NCI-H1436 treated with DMSO at 0.1 percent for 48 hours (cell line): ENCODE measurements at places on chromosomes 4 and X.

DNA sequence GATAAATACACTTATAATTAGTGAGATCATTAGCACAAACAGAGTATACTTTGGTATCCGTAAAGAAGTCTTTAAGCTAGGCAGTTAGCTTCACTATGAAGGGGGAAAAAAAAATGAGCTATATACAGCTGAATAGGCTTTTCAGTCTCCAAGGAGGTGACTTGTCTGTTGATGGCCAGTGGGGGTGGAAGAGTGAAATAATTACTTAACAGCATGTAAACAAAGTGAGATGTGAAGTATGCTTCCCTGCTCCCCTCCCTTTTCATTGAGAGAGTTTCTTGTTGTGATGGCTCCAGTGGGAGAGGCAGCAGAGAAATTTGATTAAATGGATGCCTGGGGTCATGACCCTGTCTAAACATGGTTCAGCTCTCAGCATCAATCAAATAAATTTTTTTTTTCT is 180.9 kb downstream of the DACH2 start:
- DNase-seq, result no peak

DNA sequence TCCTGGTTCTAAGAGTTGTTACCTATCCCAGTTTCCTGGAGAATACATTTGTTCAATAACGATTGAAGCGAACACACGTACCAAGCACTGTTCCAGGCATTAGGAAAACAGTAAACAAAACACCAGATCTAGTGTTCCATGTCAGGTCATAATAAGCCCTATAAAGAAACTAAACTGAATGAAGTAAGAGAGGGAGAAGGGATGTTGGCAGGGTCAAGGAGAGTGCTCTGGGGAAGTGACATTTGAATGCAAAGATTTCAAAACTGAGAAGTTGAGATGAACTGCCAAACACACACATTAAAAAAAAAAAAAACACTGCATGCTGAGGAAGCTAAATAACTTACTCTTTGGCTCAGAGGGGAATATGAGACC is 14.4 kb upstream of the ENAM start:
- DNase-seq, result no peak

DNA sequence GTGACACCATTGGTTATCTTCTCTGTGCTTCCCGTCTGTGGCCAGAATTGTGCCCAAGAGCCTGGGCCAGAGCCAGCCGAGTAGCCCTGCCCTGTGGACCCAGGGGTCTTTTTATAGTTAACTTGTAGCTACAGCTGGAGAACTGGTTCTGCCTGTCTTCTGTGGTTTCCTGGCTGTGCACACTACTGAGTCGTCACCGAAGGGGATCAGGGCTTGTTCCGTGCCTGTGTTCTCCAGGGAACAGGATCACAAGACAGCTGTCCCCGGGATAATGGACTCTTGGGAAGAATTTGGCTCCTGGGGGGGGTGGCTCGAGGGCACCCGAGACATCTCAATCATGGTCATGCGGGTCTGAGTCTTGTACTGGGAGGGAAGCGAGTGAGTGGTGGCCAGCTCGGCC is 22.1 kb upstream of the OPN1LW start:
- no peak for DNase-seq

GRCh38 chr4:72677886-72678285 is 108.9 kb upstream of the ADAMTS3 start:
- no peak for DNase-seq

GRCh38 chr4:1402021-1402515 is 4.2 kb downstream of the NKX1-1 start:
- no peak for DNase-seq

DNA sequence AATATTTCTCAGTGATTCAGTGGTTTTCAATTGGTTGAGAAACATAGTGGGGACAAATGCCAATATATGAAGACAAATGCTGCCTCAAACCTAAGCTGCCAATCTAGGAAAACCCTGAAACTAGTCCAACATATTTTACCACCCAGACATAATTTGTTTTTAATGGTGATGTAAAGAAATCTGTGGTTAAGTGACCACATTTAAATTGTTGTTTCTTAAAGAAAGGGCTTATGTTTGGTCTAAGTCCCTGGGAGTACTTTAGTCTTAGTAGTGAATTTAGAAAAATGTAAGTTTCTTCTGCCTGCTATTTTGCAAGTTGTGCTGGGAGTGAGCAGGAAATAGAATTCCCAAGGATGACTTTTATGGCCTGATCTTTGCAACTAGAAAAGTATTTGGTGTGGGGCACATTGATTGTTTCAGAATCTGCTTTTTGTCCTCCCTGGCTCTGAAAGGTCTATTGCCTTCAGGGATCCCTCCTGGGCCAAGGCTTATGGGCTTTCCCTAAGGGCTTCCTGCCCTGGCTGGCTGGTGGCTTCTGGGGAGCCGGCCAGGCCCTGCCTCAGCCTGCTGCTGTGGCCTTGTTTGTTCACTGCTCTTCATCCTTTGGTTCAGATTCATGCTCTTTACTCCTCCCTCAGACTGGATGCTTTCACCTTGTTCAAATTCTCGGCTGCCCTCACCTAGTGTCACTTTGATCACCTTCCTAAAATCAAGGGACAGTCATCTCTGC is 169.8 kb upstream of the JADE1 start:
- DNase-seq, result no peak

DNA sequence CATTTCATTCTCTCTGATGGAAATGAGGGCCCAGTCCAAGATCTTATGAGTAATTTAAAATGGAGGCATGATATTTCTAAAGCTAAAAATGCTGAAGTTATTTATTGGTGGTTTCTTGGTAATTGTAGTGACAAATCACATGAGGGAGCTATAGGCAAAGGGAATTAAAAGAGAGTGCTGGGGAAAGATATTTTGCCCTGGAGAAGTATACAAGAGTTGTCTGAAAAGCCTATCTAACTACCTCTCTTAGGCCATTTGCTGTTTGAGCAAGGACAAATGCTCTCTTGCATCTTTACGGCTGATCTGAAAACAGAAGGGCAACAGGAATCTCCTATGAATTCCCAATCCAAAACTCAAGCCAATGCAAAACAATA is 89.4 kb downstream of the FMR1NB start:
- no peak for DNase-seq

DNA sequence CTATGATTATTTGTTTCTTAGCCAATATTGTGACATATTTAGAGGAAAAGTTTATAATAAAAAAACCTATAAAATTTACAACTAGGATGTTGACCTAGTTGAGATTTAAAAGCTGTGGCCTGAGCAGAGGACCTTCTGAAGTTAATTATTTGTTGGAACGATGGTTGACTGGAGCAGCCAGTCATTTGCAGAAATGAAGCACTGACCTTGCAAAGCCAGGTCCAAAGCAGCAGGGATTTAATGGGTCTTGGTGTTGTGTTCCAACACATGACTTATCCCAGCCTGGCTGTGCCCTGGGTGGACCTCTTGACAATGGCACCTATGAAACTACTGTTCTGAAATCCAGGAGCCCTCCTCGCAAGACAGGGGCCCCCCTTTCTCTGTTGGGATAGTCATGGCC is 235.2 kb downstream of the FRAS1 start:
- no peak for DNase-seq
